Stimulated activated naive CD4-positive, alpha-beta T cell treated with Interleukin-2 at 50 U/mL for 16 hours (primary cell): ENCODE measurements at places on chromosomes 1 and 21.

GRCh38 chr1:182235952-182236650, 155.5 kb downstream of the GLUL start:
- DNase-seq, result no peak

DNA sequence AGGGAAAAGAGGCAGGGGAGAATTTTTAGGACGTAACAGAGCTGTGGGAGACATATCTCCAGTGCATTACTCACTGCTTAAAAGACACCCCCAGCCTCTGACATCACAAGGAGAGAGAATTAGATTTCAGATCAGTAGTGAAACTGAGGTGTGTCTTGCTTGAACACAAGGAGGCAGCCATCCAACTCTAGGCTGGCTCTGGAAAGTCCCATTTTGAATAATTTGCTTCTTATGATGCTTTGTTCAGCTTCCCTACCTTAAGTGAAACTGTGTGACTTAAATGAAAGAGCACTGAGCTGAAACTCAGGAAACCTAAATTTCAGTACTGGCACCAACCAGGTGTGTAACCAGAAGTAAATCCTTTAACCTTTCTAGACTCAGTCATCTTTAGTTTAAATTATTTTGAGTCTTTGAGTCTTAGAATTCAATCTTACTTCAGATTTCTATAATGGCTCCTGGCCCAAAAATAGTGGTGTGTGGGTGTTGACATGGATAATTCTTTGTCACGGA, 251.6 kb upstream of the SGIP1 start:
- DNase-seq, result peak; percentile 66

- DNase-seq, result peak; percentile 41
Measured at GRCh38 chr21:42513151-42513984, at the start of gene SLC37A1. SLC37A1 (plus strand) TSS chr21:42513852; CDS start chr21:42518455, 4,603 bp downstream.

DNA sequence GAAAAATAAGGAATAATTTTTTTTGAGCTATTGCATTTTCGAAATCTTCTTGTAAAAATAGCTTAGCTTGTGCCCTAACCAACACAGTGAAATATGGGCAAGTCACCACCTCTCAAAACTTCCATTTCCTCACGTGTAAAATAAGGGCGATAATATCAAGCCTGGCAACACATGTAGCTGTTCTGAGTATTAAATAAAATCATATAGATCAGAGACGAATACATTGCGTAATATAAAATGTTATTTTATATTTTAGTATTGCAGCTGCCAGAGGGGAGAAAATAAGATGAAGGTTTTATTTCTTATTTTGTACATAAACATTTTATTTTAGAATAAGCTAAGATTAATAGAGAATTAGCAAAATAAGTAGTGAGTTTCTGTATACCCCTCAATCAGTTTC, 85.9 kb downstream of the C21orf91 start:
- DNase-seq, result no peak

DNA sequence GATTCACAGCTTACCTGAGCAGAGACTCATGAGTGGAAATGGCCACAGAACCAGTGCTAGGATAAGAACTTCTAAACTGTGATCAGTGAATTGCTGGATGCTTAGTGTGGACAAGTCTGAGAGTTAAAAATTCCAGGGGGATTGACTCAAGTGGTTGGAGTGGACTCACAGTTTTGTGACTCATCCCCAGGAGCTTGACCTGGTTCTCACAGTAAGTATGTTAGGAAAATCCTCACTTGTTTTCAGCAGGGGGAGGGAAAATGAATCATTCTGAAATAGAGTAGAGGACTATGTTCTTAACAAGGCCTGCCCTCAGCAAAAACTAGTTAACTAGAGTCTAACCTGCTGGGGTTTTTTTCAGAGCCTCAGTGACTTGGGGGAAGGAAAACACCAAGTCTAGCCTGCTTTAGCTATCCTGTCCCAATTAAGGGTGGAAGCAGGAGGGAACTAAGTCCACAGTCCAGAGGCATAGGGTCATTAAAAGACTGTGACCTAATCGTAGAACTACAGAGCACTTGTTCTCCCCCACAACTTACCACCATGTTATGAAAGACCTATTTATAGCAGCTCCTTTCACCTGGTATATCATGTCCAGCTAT, 6.1 kb upstream of the CDC73 start:
- no peak for DNase-seq

- no peak for DNase-seq
Measured at GRCh38 chr1:30807318-30808066, 49.9 kb upstream of the LAPTM5 start.

DNA sequence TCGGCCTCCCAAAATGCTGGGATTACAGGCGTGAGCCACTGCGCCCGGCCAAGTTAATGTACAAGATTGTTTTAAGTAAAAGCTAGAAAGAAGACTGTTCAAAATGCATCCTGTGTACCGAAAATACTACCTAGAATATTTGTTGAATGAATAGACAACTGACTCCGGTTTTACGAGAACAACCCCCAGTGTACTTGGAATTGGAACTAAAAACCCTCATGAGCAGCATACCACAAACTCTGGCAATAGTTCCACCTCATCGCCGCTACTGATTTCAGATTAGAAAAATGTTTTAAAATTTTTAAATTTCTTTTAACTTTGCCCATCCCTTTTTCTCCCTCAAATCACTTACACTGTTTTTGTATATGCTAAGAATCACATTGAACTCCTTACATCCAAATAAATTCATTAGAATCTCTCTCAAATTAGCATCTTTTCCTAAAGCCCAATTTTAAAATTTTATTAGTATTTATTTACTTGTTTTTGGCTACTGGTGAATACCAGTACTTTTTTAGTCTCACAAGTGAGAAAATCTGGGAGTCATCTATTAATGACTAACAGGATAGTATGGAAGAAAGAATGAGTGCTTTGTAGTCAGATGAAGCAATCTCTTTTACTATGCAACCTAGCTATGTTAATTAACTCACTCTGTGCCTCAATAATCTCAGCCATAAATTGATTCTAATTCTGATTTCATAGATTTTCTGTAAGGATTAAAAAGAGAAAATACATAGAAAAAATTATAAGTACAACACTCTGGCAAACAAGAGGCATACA, 95.1 kb downstream of the GPATCH2 start:
- DNase-seq, result no peak

- no peak for DNase-seq
Measured at GRCh38 chr1:241482761-241483250, 36.7 kb downstream of the FH start.

- DNase-seq, result no peak
Measured at GRCh38 chr1:206609229-206609991, 2.9 kb downstream of the EIF2D start.

DNA sequence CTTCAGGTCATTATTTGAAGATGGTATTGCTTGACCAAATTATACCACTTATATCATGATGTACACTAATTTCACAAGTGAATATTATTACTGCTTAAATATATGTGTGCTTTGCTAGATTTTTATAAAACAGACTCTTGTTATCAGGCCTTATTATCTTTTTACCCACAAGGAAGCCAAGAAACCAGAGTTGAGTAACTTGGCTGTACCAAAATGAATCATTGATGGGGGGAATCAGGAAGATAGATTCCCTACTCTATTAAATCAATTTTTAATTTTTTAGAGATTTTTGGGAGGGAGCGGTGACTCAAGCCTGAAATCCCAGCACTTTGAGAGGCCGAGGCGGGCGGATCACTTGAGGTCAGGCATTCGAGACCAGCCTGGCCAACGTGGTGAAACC, 16.0 kb upstream of the SCCPDH start:
- DNase-seq, result no peak

DNA sequence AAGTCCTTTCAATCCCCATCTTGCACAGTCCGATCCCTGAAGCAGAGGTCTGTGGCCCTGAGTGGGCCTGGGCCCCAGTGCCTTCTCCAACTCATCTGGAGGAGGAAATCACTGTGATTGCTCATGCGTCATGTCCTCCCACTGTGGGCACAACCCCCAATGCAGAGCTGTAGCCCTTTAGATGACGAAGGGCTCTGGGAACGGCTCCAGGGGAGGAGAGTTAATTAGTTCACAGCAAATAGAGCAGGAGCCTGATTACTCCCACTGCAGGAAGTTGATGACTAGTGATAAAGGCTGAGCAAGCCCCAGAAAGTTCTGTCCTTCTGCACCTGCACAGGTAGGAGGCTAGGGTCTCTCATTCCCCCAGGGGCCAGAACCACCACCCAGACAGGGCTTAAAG, 111.5 kb downstream of the CCDC185 start:
- no peak for DNase-seq

DNA sequence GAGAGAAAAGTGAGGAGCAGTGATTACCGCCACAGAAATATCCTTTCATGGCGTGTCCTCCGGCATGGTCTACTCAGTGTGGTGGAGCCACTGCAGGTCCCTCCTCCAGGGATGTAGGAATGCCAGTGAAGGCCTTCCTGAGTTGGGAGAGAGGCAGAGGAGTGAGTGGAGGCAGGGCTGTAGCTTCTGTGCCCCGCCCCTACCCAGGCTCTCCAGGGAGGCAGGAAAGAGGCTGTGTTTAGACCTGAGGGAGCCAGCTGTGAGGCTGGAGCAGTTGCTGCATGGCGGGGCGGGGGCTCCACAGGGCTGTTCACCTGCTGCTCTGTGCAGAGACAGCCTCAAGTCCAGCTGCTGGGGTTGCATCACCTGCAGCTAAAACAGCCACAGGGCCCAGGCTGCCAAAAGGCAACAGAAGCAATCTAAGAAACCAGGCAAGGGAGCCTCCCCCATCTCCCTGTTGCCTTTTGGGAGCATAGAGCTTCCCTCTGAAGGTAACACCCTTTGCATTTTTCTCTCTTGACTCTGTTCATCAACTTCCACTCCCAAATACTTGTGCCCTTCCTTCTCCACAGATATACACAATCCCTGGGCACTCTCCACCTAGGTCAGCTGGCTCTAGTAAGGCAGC, 801 bp upstream of the ANXA9 start:
- no peak for DNase-seq

DNA sequence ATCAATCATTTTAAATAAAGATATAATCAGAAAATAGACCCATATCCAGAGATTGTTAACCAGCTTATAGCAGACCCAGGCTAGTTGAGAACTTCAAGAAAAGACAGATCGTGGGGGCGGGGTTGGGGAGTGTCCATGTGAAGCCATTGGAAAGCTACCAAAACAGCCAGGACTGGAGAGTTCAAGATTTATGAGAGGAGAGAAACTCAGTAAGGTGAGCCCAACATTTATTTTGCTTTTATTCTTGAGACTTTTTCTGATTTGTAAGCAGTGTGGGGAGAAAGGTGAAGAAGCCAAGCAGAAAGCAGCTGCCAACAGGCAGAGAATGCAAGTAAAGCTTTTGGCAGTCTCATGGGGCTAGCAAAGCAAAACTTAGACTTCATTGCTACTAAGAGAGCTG, 179.9 kb downstream of the VPS13D start:
- no peak for DNase-seq

GRCh38 chr1:15090373-15090772, 63.2 kb upstream of the TMEM51 start:
- no peak for DNase-seq

DNA sequence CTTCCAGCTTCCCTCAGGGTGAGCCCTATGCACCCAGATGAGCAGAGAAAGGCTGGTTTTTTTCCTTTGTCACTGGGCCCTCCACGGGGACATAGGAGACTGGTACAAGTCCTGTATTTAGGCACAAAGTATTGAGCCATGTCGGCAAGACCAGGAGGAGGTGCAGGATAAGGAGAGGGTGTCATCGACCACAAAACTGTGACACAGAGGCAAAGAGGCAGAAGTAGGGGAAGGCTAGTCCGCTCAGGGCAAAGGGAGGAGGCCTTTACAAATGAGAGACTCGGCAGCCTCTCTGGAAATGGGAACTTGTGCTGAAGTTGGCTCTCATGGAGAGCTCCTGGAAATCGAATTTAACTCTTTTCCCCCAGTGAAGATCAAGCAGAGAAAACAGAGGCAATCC, 70.7 kb upstream of the CAMK1G start:
- no peak for DNase-seq

- DNase-seq, result no peak
Measured at GRCh38 chr1:55444667-55445066, 229.5 kb upstream of the USP24 start.

DNA sequence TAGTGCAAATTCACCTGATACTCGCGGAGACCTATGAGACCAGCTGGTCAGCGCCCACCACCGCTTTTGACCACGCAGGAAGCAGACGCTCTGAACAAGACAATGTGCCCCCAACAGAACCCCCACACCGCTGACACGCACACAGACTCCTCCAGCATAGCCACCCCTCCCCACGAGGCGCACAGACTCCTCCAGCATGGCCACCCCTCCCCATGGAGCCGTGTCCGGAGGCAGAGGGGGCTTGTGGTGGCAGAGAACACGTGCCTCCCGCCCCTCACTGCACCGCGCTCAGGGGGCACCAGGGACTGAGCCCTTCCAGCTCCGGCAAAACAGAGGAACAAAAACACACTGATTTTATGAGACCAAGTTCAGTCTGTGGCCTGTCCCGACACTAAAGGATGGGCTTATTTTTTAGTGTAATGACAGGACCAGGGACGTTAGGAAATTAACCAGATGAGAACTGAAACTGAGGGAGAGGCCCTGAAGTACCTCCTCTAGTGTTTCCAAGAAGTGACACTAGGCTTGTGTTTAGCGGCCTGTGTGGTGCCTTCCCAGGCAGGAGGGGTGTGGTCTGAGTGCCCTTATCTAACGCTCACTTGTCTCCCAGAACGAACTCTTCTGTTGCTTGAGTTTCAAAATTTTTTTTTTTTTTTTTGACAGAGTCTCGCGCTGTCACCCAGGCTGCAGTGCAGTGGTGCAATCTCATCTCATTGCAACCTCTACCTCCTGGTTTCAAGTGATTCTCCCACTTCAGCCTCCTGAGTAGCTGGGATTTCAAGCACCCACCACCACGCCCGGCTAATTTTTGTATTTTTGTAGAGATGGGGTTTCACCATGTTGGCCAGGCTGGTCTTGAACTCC, 10.0 kb upstream of the AGPAT3 start:
- DNase-seq, result no peak

DNA sequence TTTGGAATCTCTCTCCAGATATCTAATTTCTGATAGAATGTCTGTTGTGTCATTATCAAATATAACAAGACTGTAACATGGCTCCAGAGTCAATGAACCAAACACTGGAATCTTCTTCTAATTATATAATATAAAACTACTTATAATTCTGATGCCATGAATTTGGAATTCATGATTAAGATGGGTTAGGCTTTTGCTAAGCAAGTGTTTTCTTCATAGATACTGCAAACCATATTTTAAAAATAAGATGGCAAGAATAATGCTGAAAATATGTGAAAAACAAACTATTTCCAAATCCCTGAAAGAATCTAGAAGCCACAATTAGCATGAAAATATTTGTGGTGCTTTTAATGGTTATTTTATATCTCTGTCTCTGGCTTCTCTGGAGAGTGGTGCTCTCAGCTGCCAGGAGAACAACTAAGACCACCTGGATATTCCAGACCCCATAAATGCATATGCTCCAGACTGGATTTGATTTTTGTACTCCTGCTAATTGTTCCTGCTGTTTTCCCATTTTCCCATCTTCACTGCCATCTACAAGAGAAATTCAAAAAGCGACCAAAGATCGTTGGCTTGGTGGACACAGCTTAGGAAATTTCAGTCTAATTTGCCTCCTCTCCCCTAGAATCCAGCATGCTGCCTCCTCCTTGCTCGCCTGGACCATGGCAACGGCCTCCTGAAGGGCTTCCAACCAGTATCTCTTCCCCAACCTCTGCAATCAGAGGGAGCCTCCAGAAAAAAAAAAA, 418.9 kb downstream of the SETD4 start:
- no peak for DNase-seq
